Upper lobe of right lung (tissue), 1 donor: ENCODE measurements at places on chromosomes 1 and 21.

GRCh38 chr1:78279051-78279450 is 211.7 kb upstream of the PTGFR start:
- DNase-seq = no peak
- no peak overlapping the region for H3K4me3 ChIP-seq
- peaks cover 3% of the 10 kb centered on the region for H3K4me1 ChIP-seq

- no peak overlapping the region for H3K27ac ChIP-seq
- no peak overlapping the region for H3K4me3 ChIP-seq
- no peaks in the 10 kb centered on the region for H3K27me3 ChIP-seq
- H3K36me3 ChIP-seq = no peaks in the 10 kb centered on the region
Measured at GRCh38 chr1:172670791-172671190, 11.9 kb downstream of the FASLG start.

- no peak overlapping the region for H3K27ac ChIP-seq
- H3K36me3 ChIP-seq = no peaks in the 10 kb centered on the region
- no peak overlapping the region for H3K4me3 ChIP-seq
- no peak for DNase-seq
Measured at GRCh38 chr21:15050568-15051377, 14.0 kb downstream of the NRIP1 start.

DNA sequence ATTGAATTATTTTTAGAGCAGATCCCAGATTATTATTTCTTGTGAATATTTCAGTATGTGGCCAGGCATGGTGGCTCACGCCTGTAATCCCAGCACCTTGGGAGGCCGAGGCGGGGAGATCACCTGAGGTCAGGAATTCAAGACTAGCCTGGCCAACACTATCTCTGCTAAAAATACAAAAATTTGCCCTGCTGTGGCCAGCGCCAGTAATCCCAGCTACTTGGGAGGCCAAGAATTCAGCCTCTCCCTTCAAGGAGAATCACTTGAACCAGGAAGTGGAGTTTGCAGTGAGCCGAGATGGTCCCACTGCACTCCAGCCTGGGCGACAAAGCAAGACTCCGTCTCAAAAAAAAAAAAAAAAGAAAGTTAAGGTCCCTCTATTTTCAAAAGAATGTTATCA is 4.3 kb downstream of the OSBPL9 start:
- H3K4me3 ChIP-seq = no peak overlapping the region
- no peaks in the 10 kb centered on the region for H3K27me3 ChIP-seq
- DNase-seq = no peak
- peaks cover 33% of the 10 kb centered on the region for H3K4me1 ChIP-seq
- no peaks in the 10 kb centered on the region for H3K36me3 ChIP-seq
- no peak overlapping the region for H3K27ac ChIP-seq

- H3K36me3 ChIP-seq = no peaks in the 10 kb centered on the region
- H3K4me1 ChIP-seq = peaks cover 12% of the 10 kb centered on the region
- H3K27ac ChIP-seq = peak overlapping the region; percentile 72
- H3K27me3 ChIP-seq = no peaks in the 10 kb centered on the region
- no peak overlapping the region for H3K4me3 ChIP-seq
Measured at GRCh38 chr21:35324372-35325220, 275.5 kb upstream of the RUNX1 start.

- H3K36me3 ChIP-seq = peaks cover 80% of the 10 kb centered on the region
- H3K4me1 ChIP-seq = peaks cover 5% of the 10 kb centered on the region
- DNase-seq = no peak
Measured at GRCh38 chr1:16133007-16133961, 22.6 kb downstream of the EPHA2 start.

GRCh38 chr1:203569490-203570318 is 56.9 kb upstream of the ATP2B4 start:
- no peaks in the 10 kb centered on the region for H3K36me3 ChIP-seq
- H3K4me3 ChIP-seq = no peak overlapping the region
- H3K4me1 ChIP-seq = no peaks in the 10 kb centered on the region
- no peak for DNase-seq

DNA sequence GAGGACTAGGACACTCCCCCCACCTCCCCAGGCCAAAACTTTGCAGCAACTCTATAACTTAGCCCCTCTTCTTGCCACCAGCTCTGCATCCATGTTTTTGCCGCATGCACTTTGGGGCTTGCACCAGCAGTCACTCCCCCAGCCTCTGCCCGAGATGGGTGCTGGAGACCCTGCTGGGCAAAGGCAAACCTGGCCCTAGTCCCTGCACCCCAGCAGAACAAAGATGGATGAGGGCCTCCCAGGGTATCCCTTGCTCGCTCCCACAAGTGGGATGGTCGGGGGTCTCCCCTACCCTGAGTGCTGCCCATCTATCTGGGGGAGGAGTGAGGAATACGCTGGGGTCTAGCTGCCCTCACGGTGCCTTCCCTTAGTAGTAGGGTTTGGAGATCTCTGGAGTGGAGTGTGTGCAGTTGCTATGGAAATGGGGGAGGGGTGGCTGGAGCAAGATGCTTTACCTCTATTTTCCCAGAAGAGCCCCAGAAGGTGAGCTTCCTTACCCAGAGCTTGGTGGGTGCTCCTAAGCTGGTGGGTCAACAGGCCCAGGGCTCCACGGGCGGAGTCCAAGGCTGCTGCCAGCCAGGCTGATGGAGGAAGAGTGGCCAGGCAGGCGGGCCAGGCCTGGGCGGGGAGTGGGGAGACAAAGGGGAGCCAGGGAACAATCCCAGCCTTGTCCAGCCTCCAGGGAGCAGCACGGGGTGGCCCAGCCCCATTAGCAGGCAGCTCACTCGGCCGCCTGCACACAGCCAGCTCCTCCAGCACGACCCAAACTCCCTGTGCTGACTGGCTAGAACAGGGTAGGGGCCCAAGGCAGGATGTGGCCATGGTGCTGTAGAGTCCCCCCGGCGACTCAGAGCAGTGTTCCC is at the start of gene PAQR6:
Gene PAQR6 (minus strand): TSS at position 597 of the 863 bp plus-strand sequence. CDS start 1,325 bp downstream, outside the sequence.
- H3K4me1 ChIP-seq = peaks cover 21% of the 10 kb centered on the region
- no peak within 1 kb of the TSS for H3K4me3 ChIP-seq
- peaks cover 36% of the 10 kb centered on the region for H3K36me3 ChIP-seq
- no peak for DNase-seq
- H3K27me3 ChIP-seq = peaks cover 10% of the 10 kb centered on the region

GRCh38 chr1:81832573-81832972 is 31.8 kb downstream of the ADGRL2 start:
- H3K27ac ChIP-seq = no peak overlapping the region
- no peaks in the 10 kb centered on the region for H3K36me3 ChIP-seq
- no peaks in the 10 kb centered on the region for H3K27me3 ChIP-seq
- H3K4me3 ChIP-seq = no peak overlapping the region

GRCh38 chr1:12627296-12627695 is 9.3 kb upstream of the DHRS3 start:
- H3K36me3 ChIP-seq = no peaks in the 10 kb centered on the region
- H3K4me3 ChIP-seq = no peak overlapping the region
- H3K27me3 ChIP-seq = no peaks in the 10 kb centered on the region
- H3K4me1 ChIP-seq = no peaks in the 10 kb centered on the region
- no peak for DNase-seq

DNA sequence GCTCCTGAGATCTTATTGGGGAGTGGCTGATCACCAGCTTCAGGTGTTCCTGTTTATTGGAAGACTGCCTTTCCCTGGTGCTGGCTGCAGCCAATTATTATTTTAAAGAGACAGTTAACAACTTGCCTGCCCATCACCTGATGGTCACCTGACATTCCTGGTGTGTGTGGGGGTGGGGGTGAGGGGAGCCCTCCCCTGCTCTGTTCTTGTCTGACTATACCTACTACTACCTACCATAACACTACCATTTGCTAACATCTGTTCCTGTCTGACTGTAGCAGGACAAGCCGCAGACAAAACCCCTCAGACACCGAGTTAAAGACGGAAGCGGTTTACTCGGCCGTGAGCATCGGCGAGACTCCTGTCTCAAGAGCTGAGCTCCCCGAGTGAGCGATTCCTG is 54.9 kb upstream of the NBPF3 start:
- peaks cover 9% of the 10 kb centered on the region for H3K27me3 ChIP-seq
- no peaks in the 10 kb centered on the region for H3K36me3 ChIP-seq
- H3K4me1 ChIP-seq = no peaks in the 10 kb centered on the region
- no peak overlapping the region for H3K4me3 ChIP-seq

- DNase-seq = no peak
- H3K27ac ChIP-seq = no peak overlapping the region
- no peaks in the 10 kb centered on the region for H3K4me1 ChIP-seq
- no peak overlapping the region for H3K4me3 ChIP-seq
Measured at GRCh38 chr1:213876531-213876930, 111.2 kb upstream of the PROX1 start.

DNA sequence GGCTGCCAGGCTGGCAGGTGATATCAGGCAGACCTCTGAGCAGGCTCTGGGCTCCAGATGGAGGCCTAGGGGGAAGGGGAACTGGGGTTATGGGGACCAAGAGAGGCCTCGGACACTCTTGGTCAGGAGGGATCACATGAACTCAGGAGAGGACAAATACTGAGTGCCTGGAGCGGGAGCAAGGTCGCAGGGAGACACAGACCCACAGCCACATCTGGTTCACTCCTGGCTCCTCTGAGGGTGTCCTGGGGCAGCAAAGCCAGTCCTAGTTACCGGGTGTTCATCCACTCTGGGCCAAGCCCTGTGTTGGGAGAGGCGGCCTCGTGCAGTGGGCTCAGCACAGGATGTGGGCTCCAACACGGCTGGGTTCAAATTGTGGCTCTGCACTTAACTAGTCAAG is 239.0 kb downstream of the PTPRU start:
- peaks cover 42% of the 10 kb centered on the region for H3K27me3 ChIP-seq
- H3K27ac ChIP-seq = no peak overlapping the region
- no peaks in the 10 kb centered on the region for H3K4me1 ChIP-seq
- no peaks in the 10 kb centered on the region for H3K36me3 ChIP-seq
- DNase-seq = no peak

GRCh38 chr1:155960081-155960745 is 18.1 kb downstream of the ARHGEF2 start:
- peaks cover 99% of the 10 kb centered on the region for H3K36me3 ChIP-seq
- H3K27ac ChIP-seq = peak overlapping the region; percentile 42
- peaks cover 10% of the 10 kb centered on the region for H3K4me1 ChIP-seq
- DNase-seq = no peak
- no peak overlapping the region for H3K4me3 ChIP-seq

GRCh38 chr1:40662864-40663263 is 2.6 kb downstream of the RIMS3 start:
- H3K4me3 ChIP-seq = no peak overlapping the region
- no peaks in the 10 kb centered on the region for H3K36me3 ChIP-seq
- H3K4me1 ChIP-seq = peaks cover 8% of the 10 kb centered on the region
- no peaks in the 10 kb centered on the region for H3K27me3 ChIP-seq
- DNase-seq = no peak

DNA sequence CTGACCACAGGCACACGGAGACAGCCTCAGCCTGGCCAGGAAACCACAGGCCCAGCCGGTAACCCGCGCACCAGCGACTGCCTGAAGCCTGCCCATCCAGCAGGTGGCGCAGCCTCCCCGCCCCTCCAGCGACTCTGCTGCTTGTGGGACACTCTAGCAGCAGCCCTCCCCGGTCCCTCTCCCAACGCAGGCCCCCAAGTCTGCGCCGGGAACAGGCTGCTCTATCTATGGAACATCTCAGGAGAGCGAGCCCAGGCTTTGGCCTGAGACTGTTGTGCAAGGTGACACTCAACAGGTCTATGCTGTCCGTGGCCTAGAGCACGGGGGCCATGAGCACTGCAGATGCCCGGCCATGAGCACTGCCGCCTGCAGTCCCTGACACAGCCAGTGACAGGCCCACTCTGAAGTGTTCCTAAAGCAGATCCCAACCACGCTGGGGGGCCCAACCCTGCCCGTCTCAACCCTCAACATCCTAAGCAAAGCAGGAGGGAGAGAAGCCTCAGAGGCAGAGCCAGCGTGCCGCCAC is 28.4 kb downstream of the WDR4 start:
- H3K4me1 ChIP-seq = peaks cover 10% of the 10 kb centered on the region
- peaks cover 81% of the 10 kb centered on the region for H3K36me3 ChIP-seq
- H3K4me3 ChIP-seq = no peak overlapping the region

DNA sequence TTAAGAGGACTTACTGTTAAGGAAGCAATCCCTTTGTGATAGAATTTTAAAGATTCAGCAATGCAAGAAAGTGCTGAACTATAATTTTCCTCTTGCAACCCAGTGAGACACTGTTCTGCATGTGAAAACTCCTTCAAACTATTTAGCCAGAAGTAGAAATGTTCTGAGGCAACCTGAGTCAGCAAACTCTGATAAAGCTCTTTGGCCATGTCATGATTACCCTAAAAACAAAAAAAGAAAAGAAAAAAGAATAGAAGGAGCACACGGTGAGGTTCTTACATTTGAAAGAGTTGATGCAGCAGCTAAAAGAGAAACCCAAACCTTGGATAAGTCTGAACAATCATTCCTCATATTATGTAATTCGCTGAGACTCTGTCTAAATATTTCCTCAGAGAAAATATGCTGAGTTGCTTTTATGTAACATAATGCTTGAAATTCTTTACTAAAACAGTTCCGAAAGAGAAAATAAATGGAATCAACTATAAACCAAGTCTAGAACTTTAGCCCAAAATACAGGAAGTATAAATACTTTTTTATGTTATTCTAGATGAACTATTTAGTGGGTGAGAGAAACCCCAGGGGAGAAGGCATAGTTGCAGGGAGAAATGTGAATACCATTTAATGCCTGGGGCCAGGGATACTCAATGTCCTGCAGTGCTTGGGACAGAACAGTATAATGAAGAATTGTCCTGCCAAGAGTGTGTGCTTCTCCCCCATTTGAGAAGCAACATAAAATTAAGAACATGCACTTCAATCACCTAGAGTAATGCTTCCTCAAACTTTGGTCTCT is 60.0 kb downstream of the INTS7 start:
- H3K4me3 ChIP-seq = no peak overlapping the region
- peaks cover 7% of the 10 kb centered on the region for H3K4me1 ChIP-seq
- no peaks in the 10 kb centered on the region for H3K36me3 ChIP-seq
- DNase-seq = no peak
- no peaks in the 10 kb centered on the region for H3K27me3 ChIP-seq

- H3K27ac ChIP-seq = no peak overlapping the region
- no peak for DNase-seq
- H3K36me3 ChIP-seq = no peaks in the 10 kb centered on the region
- H3K4me1 ChIP-seq = peaks cover 22% of the 10 kb centered on the region
- H3K4me3 ChIP-seq = no peak overlapping the region
- H3K27me3 ChIP-seq = no peaks in the 10 kb centered on the region
Measured at GRCh38 chr1:11649237-11649623, 5.0 kb downstream of the FBXO2 start.

GRCh38 chr1:51628715-51629590 is 12.1 kb downstream of the OSBPL9 start:
- H3K27me3 ChIP-seq = no peaks in the 10 kb centered on the region
- no peak overlapping the region for H3K27ac ChIP-seq
- no peak for DNase-seq
- H3K4me3 ChIP-seq = no peak overlapping the region
